ENCODE measurements at places on chromosomes 6 and 20.

DNA sequence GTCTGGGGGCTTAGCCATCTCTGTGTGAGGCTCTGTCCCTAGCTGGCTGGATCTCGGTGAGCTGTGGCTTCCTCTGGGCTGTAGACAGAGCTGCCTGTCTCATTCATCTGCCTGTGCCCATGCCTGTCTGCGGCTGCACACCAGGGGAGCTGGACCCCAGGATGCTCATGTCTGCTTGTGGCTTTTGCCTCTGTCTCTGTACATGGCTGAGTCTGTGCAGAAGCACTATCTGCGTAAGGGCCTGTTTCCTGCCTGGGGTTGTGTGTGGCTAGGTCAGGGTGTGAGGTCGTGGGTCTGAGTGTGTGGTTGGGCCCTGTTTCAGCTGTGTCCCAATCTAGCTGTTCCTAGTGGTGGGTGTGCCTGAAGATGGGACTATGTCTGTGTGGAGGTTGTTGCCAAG lies 68.2 kb downstream of the CDH22 start:
- no peak for DNase-seq

DNA sequence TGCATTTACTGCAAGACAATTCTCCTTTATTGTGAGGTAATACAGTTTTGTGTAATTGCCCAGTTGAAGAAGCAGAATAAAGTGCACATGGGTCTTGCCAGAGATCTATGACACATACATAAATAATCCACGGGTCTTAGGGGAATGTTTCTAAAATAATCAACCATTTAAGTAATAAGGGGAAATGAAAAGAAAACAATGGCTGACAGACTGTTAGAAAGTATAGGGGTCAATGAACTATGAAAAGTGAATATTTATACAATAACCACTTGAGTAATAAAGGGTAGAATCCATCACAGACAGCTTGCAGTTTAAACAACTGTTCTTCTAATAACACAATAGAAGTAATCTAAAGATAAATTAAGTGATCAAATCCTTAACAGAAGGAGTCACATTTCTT lies 477.2 kb downstream of the EYS start:
- DNase-seq, result no peak

GRCh38 chr20:59784791-59785668 lies 148.4 kb downstream of the SYCP2 start:
- DNase-seq, result no peak

DNA sequence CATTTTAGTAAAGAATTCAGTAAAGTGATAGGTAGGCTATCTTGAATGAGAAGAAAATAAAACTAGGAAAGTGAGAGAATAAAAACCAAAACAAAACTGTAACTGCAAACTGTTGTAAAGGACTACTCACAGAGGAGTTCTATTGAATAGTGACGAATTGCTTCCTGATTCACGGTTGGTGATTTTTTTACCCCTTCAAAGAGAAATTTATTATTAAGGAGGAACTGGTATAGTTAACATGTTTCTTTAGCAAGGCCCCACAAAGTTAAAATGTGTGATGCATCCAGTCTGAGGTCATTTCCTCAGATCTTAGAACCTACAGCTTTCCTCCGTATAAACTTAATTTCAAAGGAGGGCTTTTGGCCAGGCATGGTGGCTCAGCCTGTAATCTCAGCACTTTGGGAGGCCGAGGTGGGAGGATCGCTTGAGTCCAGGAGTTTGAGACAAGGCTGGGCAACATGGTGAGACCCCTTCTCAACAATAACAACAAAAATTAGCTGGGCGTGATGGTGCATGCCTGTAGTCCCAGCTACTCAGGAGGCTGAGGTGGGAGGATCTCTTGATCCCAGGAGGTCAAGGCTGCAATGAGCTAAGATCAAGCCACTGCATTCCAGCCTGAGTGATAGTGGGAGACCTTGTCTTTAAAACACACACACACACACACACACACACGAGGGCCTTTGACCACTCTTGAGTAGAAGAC lies 8.3 kb downstream of the PRDM1 start:
- DNase-seq, result peak; percentile 53

GRCh38 chr20:38173237-38174156 lies 8.4 kb upstream of the TGM2 start:
- DNase-seq, result no peak

DNA sequence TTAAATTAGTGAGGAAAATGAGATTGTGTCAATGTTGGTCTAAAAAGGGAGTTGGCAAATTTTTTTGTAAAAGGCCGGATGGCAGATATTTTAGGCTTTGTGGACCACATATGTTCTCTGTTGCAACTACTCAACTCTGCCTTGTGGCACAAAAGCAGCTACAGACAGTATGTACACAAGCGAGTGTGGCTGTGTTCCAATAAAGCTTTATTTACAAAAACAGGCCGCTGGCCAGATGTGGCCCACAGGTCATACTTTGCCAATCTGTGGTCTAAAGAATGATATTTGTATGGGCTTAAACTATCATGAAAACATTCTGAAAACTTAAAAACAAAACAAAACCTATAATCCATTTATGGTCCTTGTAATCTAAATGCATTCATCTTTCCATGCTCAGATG lies 228.3 kb downstream of the CLIC5 start:
- DNase-seq, result no peak

DNA sequence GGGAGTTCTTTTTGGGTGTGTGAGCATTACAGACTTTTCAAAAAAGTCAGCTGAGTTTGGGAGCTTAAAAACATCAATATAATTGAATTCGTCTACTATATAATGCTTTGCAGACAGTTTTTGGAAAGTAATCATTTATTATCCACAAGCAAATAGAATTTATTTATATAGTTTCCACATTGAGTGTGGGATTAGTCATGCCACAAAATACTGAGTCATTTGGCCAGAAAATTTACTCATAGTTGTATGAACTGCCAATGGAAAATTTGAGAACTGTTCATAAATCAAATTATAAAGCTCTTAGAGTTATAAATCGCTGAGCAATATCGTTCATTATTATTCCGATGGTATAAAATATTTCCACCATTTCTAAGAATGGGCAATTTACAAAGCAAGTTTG lies 5.0 kb downstream of the BEND6 start:
- DNase-seq, result no peak

- peak; percentile 63 for DNase-seq
Measured at GRCh38 chr6:13273931-13274706, 54.2 kb downstream of the TBC1D7 start.

DNA sequence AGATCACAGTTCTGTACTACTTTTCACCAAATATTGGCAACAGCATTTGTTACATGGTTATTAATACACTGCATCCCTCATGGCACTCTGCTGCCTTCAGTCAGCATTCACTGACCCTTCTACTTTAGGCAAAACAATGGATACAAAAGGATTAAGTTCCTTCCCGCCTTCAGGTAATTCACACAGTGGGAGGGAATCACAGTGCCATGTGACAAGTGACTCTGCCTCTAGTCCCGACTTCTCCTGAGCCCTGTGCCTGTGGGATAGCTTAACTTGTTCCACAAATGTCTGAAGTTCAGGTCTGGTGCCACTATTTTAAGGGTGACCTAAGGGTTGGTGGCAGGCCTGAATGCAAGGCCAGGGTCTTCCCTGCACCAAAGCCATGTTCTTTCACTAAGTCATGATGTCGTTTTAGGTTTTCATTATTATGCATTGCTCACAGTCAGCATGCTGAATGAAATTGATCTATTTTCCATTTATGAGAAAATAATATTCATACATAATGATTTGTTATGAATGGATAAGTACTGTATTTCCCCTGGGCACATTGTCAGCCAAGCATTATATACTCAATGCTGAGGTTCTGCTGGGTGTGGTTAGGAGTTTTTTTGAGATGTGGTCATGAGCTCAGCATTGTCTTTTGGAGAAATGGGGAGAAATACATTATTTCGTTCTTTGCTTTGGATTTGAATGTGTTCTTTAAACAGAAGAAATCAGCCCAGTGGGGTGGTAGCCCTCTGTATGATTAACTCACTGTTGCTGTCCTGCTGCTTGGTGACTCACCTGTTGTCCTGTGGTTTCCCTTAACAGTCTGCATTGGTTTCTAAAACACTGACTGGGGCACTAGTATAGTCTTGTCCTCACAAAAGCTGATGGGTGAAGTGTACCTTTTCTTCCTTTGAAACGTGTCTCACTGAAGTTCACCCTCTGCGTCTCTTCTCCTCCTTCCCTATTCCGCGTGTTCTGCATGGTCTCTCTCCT lies 66.4 kb downstream of the AFDN start:
- DNase-seq, result no peak

- DNase-seq, result no peak
Measured at GRCh38 chr6:118372413-118372812, 175.7 kb upstream of the PLN start.

GRCh38 chr6:47182291-47182957 lies 127.3 kb downstream of the TNFRSF21 start:
- DNase-seq, result no peak

- no peak for DNase-seq
Measured at GRCh38 chr6:34238585-34239499, 2.2 kb downstream of the HMGA1 start.

GRCh38 chr20:47981222-47981621 lies 195.9 kb upstream of the SULF2 start:
- no peak for DNase-seq

DNA sequence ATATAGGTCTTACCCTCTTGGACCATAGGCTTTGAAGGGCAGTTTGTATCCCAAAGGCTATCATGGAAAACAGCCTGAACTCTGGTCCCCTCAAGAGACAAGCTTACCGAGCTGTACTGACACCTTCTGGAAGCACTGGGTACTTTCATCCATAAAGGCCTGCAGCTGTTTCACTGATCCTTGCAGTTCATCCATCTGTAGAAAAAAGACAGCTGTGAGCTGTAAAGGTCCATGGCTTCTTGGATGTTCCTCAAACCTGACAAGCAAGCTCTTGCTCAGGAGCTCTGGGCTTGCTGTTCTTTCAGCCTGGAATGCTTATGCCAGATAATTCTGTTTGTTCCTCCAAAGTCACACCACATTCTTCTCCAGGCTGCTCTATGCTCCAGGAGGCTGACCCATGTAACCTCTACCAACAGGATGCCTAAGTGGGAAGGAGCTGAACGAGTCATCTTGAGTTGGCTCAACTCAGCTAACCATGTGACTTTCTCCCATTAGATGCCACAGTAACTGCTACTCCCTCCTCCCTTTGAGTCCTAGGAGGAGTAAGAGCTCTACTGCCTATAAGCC lies 8.8 kb upstream of the NDRG3 start:
- peak; percentile 68 for DNase-seq

DNA sequence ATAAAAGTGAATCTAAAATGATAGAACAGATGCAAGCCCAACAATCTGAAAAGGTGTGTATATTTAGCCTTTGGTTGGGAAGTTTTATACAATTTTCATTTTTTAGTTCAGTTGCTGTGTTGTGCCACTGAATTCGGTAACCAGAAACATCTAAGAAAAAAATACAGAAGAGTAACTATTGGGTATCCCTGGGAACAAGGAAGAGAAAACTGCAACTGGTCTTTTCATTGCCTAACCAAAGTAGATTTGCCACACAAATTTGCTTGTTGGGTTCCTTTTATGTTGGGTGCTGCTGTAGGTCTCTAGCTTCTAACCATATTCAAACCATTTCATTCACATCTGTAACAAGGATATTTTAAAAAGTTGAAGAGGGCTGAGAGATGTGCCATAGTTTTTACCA lies 2.8 kb upstream of the TMEM30A start:
- no peak for DNase-seq

- peak; percentile 76 for DNase-seq
Measured at GRCh38 chr6:41591859-41592502, 45.8 kb downstream of the FOXP4 start.

- DNase-seq, result no peak
Measured at GRCh38 chr20:942611-943010, 26.5 kb upstream of the ANGPT4 start.

- DNase-seq, result peak; percentile 8
Measured at GRCh38 chr6:162907876-162908481, 180.2 kb downstream of the PACRG start.

DNA sequence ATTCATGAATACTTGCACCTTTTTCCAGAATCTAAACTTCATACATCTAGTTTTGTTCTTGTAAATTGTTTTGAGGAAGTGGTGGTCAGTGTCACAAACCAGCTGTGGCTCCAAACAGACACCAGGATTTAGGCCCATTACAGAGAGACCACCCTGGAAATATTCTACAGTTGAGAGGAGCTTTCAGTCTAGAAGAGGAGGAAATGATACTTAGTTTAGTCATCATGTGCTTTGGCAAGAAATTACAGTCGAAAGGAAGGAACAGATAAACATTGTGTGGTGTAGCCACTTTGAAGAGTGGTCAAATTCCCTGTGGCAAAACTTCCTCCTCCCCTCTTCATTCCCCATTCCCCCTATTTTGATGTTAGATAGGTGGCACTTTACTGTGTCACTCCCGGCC lies 15.7 kb downstream of the DCBLD1 start:
- DNase-seq, result no peak

GRCh38 chr6:83708970-83709747 lies at the start of gene SNAP91:
SNAP91 (minus strand) TSS chr6:83709101; CDS start chr6:83707927, 1,174 bp downstream.
- DNase-seq, result no peak

GRCh38 chr20:32680544-32681174 lies 6.9 kb upstream of the C20orf203 start:
- no peak for DNase-seq

- no peak for DNase-seq
Measured at GRCh38 chr20:47228654-47229053, 127.8 kb downstream of the ZMYND8 start.

DNA sequence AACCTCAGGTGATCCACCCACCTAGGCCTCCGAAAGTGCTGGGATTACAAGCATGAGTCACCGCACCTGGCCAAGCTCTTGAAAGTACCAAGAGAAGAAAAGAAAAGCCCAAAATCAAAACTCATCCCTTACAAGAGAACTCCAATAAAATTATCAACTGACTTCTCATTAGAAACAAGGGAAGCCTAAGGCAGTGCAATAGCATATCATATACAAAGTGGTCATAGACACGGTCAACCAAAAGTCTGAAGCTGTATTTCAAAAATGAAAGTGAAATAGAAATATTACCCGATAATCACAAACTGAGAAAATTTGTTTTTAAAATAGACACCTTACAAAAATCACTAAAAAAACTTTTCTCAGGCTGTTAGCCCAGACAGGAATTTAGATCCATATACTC lies 1321.1 kb upstream of the GJE1 start:
- no peak for DNase-seq

- DNase-seq, result no peak
Measured at GRCh38 chr6:36242626-36243025, 27.2 kb upstream of the PNPLA1 start.

Data from CD4-positive, alpha-beta T cell treated with Interleukin-12 subunit alpha and Interleukin-12 subunit beta, for 1 hour (primary cell).